ENCODE measurements at places on chromosomes 5 and 9.

DNA sequence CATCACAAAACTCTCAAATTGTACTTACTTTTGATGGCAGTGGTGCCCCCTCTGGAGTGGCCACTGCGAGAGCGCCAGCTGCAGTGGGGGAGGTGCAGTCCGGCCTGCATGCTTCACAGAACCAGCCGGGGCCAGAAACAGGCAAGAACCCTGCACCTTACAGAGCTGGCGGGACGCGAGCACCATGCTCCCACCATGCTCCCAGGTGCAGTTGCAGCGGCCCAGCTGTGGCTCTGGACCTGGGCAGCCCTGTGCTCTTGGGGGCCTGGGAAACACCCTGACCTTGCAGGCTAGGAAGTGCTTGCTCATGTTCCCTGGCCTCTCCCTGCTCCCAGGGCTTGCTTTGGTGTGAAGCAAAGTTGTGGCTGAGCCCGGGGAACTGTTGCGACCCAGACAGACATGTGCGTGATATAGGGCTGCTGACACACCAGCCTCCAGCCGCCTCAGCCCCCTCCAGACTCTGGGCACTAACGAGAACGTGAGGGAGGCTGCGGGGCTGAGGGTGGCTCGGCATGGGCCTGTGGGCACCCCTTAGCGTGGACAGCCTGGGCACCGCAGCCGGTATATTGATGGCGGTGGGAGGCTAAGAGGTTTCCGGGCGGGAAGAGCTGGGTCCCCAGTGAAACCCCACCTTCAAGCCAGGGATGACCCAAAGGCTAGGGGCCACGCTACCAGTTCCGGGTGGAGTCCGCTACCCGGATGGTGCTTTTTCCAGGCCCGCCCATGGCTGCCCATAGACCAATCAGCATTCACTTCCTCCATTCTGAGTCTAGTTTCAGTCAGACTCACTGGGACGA, 1809.9 kb upstream of the ACO1 start:
- no peak for DNase-seq

DNA sequence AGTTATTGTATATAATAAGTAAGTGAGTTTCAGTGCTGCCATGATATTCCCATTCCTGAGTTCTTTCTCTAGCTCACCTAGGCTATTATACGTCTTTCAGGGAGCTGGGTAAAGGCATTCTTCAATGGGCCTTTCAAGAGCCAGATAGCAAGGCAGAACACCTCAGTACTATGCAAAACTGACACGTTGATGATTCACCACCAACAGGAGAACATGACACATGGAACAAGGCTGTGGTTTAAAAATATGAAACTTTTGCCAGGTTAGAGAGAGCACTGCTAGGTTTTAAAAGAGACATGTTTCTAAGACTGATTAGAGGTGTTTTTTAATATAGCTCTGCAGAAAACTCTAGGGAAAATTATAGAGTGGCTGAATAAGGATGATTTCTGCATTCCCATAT, 95.9 kb downstream of the UGCG start:
- DNase-seq, result peak; percentile 14

DNA sequence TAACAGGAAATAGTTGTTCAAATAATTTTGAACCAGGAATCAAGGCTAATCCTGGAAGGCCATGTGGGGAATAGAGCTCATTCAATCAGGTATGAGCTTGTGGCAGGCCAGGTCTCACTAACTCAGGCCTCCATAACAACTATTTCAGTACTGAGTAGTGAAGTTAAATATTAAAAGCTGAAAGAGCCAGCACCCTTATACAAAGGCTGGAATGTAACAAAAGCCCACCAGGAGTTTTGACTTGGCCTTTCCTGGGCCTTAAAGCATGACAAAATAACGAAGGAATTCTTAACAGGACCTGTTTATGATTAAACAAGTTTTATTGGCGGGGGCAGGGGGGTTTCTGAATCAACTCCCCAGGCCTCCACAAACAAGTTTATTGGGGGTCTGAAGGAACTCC, 1146.7 kb downstream of the CDH9 start:
- no peak for DNase-seq

- DNase-seq, result no peak
Observed at GRCh38 chr5:176629853-176630680, at the start of the genes EIF4E1B and SNCB. TSS of gene EIF4E1B (plus strand) at chr5:176630675. CDS start at chr5:176642788, 12,113 bp downstream. TSS of gene SNCB (minus strand) at chr5:176630534. CDS start at chr5:176629654, 880 bp downstream.

GRCh38 chr9:130932255-130933079, 6.6 kb downstream of the FIBCD1 start:
- no peak for DNase-seq

DNA sequence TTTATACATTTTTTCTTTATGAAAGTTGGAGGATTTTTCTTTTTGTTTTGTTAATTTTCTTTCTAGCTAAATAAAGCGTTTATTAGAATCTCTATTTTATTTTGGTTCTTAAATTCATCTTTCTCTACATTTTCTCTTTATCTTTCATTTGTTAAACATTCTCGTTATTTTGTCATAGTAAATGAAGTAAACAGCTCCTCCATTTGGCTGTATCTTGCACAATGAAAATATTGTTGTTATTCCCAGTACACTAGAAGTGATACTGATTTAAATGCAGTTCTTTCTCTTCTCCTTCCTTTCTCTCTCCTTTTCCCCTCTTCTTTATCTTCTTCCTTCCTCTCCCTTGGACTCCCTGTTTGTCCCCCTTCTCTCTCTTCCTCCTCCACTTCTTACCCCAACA, 88.8 kb downstream of the FER start:
- no peak for DNase-seq

GRCh38 chr9:70551396-70551795, 136.9 kb upstream of the KLF9 start:
- DNase-seq, result no peak

Measured in activated T-cell treated with anti-CD3 and anti-CD28 coated beads for 4 hours (primary cell).